ENCODE measurements at places on chromosomes 1 and 21.
A peak's percentile ranks its signal among the peaks of the same experiment; 100 is the strongest.

- peak; percentile 26 for DNase-seq
These were observed 128.1 kb downstream of the PLXNA2 start for GRCh38 chr1:208115924-208116640.

- DNase-seq, result no peak
These were observed 8.4 kb downstream of the SLC35E2B start for GRCh38 chr1:1684031-1684681.

- no peak for DNase-seq
These were observed 5.6 kb downstream of the RUNX1 start for GRCh38 chr21:35043549-35043948.

- peak; percentile 35 for DNase-seq
These were observed 3.0 kb downstream of the TTC39A start for GRCh38 chr1:51327386-51327785.

DNA sequence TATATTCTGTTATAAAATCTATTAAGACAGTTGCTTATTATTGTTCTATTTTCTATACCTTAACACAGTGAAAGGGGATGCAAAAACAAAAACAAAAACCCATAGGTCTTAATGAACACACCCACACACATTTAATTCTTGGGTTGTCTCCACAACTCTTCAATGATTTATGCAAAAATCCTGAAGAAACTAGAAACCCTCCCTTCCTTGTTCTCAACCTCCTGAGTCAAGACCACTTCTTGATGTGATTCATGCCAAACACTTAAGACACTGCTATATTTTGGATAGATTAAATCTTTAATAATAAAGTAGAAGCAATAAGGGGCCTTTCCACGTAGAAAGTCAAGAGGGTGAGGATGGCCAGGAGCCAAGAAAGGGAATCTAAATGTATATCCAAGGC, 23.4 kb downstream of the SCAF4 start:
- DNase-seq, result peak; percentile 16

GRCh38 chr1:153510984-153511410, 24.8 kb downstream of the S100A6 start:
- peak; percentile 70 for DNase-seq

DNA sequence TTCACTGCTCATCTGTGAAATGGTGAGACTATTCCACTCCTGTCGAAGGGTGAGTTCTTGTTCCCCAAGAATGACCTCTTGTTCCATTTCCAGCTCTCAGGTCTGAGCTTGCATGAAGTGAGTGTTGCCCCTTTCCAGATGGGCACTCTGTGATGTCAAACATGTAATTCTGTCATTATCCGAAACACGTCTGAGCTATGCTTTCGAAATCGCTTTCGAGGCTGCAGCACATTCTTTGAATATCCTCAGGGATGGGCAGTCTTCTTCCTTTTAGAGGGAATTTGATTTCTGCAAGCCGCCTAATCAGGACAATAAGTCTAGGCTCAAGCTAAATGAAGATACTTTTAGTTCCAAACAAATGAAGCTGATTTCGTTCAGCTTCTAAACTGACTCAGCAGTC, 15.1 kb downstream of the NFASC start:
- no peak for DNase-seq

- no peak for DNase-seq
These were observed 915 bp downstream of the CDC20 start for GRCh38 chr1:43359696-43360095.

- no peak for DNase-seq
These were observed 79.3 kb upstream of the SPAG17 start for GRCh38 chr1:118264343-118264742.

GRCh38 chr1:212862111-212862690, 4.1 kb downstream of the FLVCR1 start:
- no peak for DNase-seq

DNA sequence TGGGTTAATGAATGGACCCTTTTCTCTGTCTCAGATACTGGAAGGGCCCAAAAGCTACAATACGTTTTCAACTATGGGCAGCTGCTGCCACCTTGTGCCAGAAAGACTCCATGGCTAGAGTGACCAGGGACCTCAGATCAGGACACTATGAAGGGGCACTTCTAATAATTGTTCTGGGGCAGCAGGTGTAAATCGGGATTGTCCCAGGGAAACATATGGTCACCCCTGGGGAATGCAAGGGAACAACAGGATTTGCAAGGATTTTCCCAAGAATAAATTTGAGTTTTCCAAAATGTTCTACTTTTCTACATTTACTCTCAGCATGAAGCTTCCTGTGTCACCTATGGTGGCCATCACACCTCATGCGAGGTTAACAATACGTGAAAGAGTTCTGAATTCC, 12.0 kb upstream of the FCAMR start:
- DNase-seq, result peak; percentile 32

DNA sequence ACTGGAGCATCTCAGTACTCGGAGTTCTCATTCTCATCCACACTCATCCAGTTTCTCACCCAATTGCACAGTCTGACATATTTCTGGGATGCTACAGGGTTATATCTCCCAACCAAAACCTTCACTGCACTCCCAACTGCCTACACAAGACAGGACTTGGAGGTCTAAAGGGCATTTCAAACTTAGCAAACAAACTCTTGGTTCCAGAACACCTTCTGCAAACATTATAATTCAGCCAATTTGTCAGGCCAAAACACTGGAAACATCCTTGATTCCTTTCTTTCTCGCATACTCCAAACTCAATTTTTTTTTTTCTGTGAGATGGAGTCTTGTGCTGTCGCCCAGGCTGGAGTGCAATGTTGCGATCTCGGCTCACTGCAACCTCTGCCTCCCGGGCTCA, 7.9 kb downstream of the SLAMF1 start:
- no peak for DNase-seq

DNA sequence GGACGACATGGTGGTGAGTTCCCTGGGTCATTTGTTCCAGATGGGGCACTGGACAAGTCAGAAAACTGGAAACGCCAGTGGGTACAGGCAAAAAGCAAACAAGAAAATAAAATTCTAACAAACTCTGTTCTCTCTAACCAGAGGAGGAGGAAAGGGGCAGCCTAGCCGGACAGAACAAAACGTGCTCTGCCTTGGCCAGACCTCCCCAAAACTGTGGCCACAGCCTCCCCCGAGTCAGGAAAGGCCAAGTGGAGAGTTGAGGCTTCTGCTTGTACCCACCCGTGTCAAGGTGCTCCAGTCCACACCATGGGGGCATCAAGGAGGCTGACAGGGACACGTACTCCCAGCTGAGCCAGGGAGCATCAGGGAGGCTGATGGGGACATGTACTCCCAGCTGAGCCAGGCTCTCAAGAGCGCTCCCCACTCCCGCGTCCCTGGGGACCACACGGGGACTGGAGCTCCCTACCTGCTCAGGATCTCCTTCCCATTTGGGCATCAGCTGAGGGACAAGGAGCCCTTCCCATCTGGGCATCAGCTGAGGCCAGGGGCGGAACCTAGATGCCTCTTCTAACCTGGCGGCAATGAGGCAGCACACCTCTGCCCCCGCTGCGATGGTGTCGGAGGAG, 154.8 kb upstream of the COL6A1 start:
- DNase-seq, result no peak

DNA sequence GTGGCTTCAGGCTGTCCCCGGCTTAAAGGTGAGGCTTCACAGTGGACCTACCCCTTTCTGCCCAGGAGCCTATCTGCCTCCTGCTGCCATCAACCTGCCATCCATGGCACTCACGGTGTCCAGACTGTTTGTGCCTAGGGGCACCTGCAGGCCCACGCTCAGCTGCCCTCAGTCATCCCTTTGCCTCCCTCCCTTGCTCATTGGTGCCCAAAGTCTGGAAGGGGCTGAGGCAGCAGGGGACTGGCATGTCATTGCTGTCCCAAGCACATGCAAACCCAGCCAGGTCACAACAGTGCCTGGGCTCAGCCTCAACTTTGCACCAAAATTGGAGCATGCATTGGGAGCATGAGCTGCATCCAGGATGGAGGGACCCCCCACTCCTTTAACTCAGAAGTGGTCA, 1142.7 kb upstream of the NCAM2 start:
- DNase-seq, result no peak

GRCh38 chr21:38922474-38923235, 116.9 kb downstream of the ETS2 start:
- no peak for DNase-seq

DNA sequence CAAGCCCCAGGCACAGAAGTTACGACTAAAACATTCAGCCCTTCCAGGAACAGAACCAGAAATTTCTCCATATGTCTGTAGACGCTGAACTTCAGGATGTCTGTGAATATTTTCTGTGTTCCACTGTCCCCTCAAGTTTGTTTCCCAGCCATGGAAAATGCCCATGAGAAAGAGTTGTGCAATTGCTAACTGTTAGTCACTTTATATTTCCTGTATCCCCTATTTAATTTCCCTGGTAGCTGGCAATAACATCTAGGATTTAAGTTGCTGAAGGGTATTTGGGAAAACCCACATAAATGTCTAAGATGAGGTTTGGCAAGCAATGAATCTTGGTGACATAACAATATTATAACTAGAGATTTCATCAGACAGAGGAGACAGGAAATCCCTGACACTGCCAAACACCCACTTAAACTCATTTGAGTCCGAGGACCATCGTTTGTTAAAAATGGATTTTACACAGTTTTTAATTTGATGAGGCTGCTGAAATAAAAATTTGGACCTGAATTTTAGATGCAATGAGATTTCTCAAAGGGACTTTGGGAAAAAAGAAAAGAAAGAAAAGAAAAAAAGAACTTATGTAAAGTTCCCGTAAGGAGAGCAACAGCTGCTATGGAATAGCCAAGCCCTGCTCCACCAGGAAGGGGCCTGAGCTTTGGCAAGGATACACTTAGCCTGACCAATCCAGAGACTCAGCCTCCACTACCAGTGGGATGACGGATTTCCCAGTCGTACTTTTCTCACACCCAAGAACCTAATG, 21.8 kb upstream of the ERRFI1 start:
- DNase-seq, result peak; percentile 89

- DNase-seq, result peak; percentile 62
These were observed 31.7 kb upstream of the TMEM125 start for GRCh38 chr1:43238085-43238484.

DNA sequence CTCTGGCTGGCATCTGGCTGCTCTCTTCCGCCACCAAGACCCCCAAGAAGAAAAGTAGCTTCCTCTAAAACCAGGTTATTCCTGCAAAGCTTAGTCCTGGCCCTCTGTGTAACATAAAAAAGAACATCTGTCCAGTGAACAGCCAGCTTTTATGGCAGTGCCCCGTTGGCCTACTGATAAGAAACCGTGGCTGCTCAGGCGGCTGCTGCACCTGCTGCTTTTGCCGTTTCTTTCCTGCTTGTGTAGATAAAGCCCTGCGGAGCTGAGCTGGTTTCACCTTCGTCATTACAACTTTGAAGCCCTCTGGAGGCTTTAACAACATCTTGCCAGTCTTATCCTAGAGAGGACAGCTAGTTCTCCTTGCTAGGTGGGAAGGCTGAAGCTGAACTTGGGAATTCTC, 20.5 kb downstream of the ELAPOR1 start:
- no peak for DNase-seq

- DNase-seq, result peak; percentile 57
These were observed 13.4 kb downstream of the PKN2 start for GRCh38 chr1:88697503-88697902.

GRCh38 chr1:116150368-116150767, 39.2 kb downstream of the MAB21L3 start:
- DNase-seq, result no peak

GRCh38 chr1:20633190-20634064, at the start of gene PINK1:
Gene PINK1, plus strand, starts transcription at chr1:20633458. Its CDS starts 91 bp downstream, at chr1:20633549.
- peak; percentile 48 for DNase-seq

- DNase-seq, result no peak
These were observed 21.9 kb downstream of the MFAP2 start for GRCh38 chr1:16958475-16958874.
